ENCODE measurements at places on chromosomes 3 and 15. TPM values are rescaled to one million over a fixed set of nuclear protein-coding genes. Genes with fewer than 3 reads are reported as not detected.

The CCDC51 gene
- total RNA-seq, result 27.1 TPM

The CCDC39 gene
- 0.09 TPM for total RNA-seq

The XYLB gene
- 9.8 TPM for total RNA-seq

The ZNF445 gene
- 9.5 TPM for total RNA-seq

The COL6A5 gene
- not detected for total RNA-seq

The IQCH gene
- total RNA-seq, result 2.3 TPM

The ZNF860 gene
- 1.7 TPM for total RNA-seq

The MUC20 gene
- total RNA-seq, result 2.2 TPM

The TRPM1 gene
- not detected for total RNA-seq

The RGMA gene
- total RNA-seq, result 0.32 TPM

All from activated naive CD4-positive, alpha-beta T cell treated with anti-CD3 and anti-CD28 coated beads, Interleukin-2, amount 50 U/mL, for 72 hours (primary cell).